ENCODE measurements at places on chromosomes 4 and X.

DNA sequence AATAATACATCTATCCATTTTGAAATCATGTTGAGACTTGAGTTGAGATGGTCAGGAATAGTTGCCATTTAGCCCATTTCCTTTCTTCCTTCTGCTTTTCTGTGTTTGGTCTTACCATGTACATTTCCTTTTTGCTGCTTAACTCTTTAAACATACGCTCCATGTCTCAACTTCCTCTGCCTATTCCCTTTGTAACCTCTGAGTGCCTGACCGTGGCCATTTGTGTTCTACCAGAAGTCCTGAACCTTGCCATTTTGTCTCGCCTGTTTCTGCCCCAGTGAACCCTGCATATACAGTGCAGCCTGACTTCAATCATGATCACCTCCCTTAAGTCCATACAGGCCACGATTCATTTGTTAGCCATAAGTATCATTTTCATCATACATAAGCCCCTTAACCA lies 169.0 kb downstream of the RAPGEF2 start:
- DNase-seq, result no peak

DNA sequence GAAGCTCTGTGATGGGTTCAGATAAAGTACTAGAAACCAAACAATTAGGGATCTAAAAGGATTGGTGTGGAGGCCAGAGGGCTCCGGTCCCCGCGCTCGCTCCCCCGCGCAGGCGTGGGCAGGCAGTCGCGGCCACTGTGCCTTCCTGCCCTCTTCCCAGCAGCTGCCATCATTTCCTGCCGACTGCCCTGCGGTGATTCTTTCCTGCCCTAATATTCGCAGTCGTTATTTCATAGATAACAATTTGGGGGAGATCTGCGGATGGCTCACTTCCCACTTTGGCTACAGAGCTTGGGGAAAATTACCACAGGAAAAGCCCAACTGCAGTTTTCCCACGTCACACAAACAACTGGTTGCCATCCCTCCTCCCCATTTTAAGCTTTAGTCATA lies 2.2 kb downstream of the GRIA2 start:
- DNase-seq, result no peak

DNA sequence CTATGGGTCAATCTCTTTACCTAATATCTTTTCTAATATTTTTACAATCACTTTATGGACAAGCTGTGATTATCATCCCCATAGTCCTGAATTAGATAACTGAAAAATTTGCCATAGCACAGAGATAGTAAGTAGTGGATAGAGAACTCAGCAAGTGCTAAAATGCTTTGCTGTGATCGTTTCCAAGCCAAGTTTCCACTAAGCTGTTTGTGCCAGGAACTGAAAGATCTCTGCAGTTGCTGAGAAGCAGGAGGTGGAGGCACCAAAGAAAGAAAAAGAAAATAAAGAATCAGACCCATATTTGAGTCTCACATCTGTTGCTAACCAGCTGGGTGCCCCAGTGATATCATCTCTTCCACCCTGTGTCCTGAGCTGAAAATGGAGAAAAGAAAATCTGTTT lies 605.6 kb upstream of the BOD1L1 start:
- DNase-seq, result peak; percentile 2

DNA sequence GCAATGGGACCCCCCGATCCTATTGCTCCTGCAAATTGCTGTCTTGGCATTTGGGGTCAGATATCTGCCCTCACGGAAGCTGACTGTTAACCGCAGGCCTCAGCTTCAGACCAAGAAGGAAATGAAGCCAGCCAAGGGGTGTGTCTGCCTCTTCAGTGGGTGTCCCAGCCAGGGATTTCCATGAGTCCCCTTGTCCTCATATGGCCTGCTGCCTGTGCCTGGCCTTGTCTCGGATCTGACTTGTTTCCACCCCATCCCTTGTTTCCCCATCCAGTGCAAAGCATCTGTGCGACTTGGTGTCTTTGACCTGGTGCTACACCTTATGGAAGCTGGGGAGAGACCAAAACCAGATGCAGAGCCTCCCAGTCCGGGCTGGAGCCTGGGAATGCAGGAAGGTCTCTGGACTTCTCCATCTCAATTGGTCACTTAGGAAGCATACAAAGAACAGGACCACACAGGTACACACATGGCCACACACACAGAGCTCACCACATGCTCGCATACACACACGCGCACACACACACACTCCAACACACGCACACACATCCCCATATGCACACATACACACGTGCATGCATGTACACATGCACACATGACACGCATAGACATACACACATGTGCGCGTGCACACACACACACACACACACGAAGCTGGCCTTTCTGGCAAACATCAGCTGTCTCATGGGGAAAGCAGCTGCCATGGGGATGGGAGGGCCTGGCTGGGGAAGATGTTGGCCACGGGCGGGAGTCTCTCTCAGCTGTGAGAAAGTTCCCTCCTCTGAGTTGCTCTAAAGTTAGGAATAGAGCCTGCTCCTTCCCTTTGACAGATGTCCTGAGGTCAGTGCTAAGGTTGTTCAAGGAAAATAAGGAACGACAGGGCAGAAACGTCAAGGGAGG lies 65.5 kb downstream of the CRMP1 start:
- DNase-seq, result no peak

DNA sequence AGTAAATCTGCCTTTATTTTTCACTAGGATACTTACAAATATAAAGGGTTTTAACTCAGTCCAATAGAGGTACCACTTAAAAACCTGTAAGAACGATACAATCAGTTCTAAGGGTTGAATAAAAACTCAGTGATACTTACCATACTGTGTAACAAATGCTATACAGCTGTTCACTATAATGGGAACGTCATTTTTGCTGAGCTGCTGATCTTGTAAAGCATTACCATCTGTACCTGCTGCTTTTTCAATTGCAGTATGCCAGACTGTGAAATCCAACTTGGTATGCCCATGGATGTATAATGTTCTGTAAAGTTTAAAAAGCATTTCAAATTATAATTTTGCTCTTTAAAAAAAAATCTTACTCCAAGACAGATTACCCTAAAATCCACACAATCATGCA lies 111.2 kb downstream of the ARAP2 start:
- no peak for DNase-seq

- peak; percentile 5 for DNase-seq
Measured at GRCh38 chrX:130295519-130296296, 27.0 kb upstream of the ZNF280C start.

Measured in fibroblast of the conjunctiva (primary cell).